ENCODE measurements at places on chromosomes 4 and X. TPM values are rescaled to one million over a fixed set of nuclear protein-coding genes. Genes with fewer than 3 reads are reported as not detected.

Gene MAGEC1
- not detected for total RNA-seq

Gene PFKFB1
- not detected for total RNA-seq

Gene RS1
- not detected for total RNA-seq

Gene NOX1
- not detected for total RNA-seq

Gene APELA
- total RNA-seq = not detected

Gene GPC3
- total RNA-seq = 7.6 TPM

Gene FGFBP1
- total RNA-seq = 0.52 TPM

Gene COL4A5
- total RNA-seq = 241 TPM

Gene GYPA
- total RNA-seq = not detected

Gene AKAP14
- not detected for total RNA-seq

Gene RHOXF1
- not detected for total RNA-seq

Gene SHISA3
- total RNA-seq = 9.1 TPM

Gene TMEM35A
- 9.9 TPM for total RNA-seq

Gene DMD
- 200 TPM for total RNA-seq

Gene SOD3
- total RNA-seq = 710 TPM

Gene RNF128
- total RNA-seq = 0.17 TPM

Gene IL1RAPL1
- 0.46 TPM for total RNA-seq

Gene PABPC4L
- total RNA-seq = 1.7 TPM

Gene IRS4
- 2.5 TPM for total RNA-seq

Gene BTC
- 40.6 TPM for total RNA-seq

Gene CWH43
- not detected for total RNA-seq

Gene CACNA1F
- 0.42 TPM for total RNA-seq

Gene NEUROG2
- not detected for total RNA-seq

Gene KLHL34
- not detected for total RNA-seq

Gene GDPD2
- not detected for total RNA-seq

Gene ADH1B
- total RNA-seq = 359 TPM

Gene CA5B
- total RNA-seq = 4.9 TPM

Gene COL25A1
- total RNA-seq = 1.0 TPM

Gene TXLNG
- total RNA-seq = 10.8 TPM

Gene JAKMIP1
- 0.57 TPM for total RNA-seq

Gene RHOH
- total RNA-seq = 2.5 TPM

Gene PPEF1
- total RNA-seq = 1.7 TPM

Gene NPFFR2
- total RNA-seq = 1.0 TPM

Gene FAM184B
- total RNA-seq = not detected

Gene SERTM2
- total RNA-seq = not detected

Gene GLUD2
- total RNA-seq = 0.83 TPM

Gene TNIP3
- not detected for total RNA-seq

Gene ARMCX5
- total RNA-seq = 11.1 TPM

Gene CORIN
- 2.4 TPM for total RNA-seq

Gene FMR1NB
- total RNA-seq = not detected

Gene SLC6A14
- total RNA-seq = not detected
